ENCODE measurements at places on chromosomes 5 and 9.

GRCh38 chr5:83551821-83552220, 80.3 kb downstream of the VCAN start:
- DNase-seq: no peak

DNA sequence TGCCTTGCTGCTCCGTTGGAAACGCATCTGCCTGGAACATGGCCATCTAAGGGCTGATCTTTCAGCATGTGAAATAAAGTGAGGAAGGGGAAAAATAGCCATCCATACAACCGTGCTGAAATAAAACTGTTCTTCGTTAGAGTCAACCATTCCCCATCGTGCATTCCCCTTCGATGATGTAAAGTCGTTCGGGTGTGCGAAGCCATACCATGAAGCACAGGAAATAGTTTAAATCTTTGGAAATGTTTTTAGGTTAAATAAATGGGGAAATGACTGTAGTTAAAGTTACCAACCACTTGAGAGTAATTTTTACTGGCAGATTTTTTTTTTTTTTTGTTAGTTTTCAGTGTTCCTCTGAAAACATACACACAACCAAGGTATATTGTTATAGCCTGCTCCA, 302.5 kb downstream of the SH3GL2 start:
- no peak for DNase-seq

DNA sequence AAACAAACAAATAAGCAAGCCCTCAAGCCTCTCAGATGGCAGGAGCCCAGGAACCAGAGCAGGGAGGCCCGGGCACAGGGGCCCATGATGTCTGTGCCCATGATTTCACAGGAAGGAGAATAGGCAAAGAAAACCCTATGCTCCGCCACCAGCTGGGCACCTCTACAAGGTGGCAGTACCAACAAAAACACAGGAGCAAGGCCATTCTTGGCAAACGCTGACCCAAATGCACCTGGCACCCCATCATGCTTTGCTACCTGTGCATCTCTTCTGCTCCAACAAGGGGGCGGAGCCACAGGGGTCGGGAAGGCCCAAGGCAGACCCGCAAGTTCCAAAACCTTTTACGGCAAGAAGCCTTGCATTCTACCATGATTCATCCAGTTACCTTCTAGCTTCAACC, 3.1 kb downstream of the BRD3 start:
- DNase-seq: no peak

DNA sequence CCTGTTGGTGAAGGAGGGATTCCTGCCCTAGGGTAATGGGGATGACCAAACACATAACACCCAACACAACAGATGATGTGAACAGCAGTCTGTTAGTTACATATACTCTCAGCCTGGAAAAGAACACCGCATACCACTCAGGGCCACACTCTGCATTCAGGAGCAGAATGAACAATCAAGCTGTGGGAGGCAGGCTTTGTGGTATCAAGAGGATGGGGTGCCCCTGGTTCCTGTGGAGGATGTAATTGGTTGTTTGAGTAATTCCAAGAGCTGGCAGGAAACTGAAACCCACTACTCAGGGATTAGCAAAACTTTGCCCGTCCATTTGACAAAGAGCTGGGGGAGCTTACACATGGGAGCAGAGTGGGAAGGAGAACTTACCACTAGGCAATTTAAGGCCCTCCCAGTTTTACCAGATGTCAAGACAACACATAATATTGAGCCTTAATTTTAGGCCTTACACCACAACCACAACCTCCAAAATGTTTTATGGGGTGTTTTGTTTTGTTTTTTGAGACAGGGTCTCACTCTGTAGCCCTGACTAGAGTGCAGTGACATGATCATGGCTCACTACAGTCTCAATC, 15.6 kb upstream of the PRKAA1 start:
- no peak for DNase-seq

DNA sequence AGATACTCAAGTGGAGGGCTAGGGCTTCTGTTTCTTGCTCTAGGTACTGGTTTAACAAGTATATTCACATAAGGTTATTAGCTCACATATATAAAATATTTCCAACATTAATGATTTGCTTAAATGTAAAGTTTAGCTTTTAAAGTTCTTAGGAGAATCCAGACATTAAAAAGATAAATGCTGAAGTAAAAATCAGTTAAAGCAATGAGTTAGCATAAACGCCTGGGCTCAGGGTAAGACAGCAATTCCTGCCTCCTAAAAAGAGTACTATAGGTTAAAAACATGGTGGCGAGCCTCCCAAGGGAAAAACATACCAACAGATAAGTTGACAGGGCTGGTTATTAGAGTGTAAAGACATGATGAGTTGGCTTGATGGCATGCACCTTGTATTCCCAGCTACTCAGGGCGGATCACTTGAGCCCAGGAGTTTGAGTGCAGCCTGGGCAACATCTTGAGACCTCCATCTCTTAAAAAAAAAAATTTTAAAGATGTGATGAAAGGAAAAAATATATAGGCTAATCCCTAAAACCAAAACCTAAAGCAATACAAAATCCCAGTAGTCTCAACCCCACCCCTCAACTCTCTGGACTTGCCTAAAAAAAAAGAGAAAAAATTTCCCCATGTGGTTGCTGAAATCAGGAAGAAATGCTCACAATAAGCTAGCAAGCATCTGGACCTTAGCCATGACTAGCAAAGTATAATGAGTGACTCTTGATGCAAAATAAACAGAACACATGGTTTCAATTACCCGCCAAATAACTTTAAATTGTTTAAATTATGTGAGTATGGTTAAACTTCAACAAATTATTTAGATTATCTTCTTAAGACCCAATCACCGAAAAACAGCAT, 3.6 kb downstream of the GOLPH3 start:
- DNase-seq: no peak

DNA sequence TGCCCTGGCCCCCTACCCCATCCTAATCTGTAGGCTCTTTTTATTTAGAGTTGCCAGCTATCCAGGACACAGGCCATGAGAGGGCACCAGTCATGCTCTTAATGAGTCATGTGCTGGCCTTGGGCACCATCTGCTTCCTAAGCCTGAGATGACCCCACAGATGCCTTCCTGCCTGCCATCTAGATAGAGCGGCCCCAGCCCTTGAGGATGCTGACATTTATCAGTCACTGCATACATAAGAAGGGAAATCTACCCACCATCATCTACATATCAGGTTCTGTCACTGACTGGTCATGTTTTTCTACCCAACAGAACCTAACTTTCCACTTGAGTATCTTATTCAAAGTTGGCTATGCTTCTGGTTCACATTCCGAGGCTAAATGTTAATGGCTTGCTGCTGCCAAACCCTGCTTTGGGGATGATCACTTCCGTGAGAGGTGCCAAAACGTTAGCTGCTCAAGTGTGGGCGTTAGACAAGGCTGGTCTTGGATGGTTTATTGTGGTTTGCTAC, 49.9 kb upstream of the TTC23L start:
- no peak for DNase-seq

GRCh38 chr9:105475302-105475701, 27.5 kb downstream of the FSD1L start:
- no peak for DNase-seq

GRCh38 chr5:56350597-56351170, 117.6 kb upstream of the ANKRD55 start:
- DNase-seq: no peak

GRCh38 chr9:37430841-37431597, 8.5 kb downstream of the GRHPR start:
- no peak for DNase-seq

- no peak for DNase-seq
Observed at GRCh38 chr9:130268521-130269211, 3.1 kb downstream of the HMCN2 start.

GRCh38 chr5:147752033-147752432, 30.5 kb downstream of the JAKMIP2 start:
- DNase-seq: no peak

GRCh38 chr9:126875756-126876510, 15.5 kb downstream of the ZBTB34 start:
- DNase-seq: no peak

DNA sequence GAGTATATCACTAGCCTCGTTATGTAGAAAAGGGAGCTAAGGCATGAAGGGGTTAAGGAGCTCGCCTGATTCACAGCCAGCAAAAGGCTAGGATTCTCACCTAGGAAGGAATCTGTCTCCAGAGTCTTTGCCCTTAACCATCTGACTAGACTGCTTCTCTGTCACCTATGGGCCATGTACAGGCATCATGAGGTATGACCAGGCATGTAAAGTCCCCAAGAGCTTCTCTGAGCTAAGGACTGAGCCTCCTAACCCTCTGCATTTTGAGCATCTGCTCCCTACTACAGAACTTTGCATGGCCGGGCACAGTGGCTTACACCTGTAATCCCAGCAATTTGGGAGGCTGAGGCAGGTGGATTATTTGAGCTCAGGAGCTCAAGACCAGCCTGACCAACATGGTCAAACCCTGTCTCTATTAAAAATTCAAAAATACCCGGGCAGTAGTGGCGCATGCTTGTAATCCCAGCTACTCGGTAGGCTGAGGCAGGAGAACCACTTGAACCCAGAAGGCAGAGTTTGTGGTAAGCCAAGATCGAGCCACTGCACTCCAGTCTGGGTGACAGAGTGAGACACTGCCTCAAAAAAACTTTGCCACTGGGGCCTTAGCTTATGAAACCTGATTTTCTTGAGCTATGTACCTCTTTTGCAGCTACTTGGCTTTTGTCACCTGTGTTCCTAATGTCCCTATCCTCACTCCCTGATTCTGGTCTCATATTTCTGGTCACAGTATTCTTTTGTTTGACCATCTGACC, 33.2 kb upstream of the IL7R start:
- no peak for DNase-seq

- DNase-seq: no peak
Observed at GRCh38 chr5:138138949-138139780, at the start of gene NME5. Gene NME5 (minus strand): TSS chr5:138139428. CDS start chr5:138138780, 648 bp downstream.

- no peak for DNase-seq
Observed at GRCh38 chr5:172255444-172255843, 28.1 kb downstream of the UBTD2 start.

- DNase-seq: no peak
Observed at GRCh38 chr9:122075135-122076030, 17.7 kb downstream of the TTLL11 start.

DNA sequence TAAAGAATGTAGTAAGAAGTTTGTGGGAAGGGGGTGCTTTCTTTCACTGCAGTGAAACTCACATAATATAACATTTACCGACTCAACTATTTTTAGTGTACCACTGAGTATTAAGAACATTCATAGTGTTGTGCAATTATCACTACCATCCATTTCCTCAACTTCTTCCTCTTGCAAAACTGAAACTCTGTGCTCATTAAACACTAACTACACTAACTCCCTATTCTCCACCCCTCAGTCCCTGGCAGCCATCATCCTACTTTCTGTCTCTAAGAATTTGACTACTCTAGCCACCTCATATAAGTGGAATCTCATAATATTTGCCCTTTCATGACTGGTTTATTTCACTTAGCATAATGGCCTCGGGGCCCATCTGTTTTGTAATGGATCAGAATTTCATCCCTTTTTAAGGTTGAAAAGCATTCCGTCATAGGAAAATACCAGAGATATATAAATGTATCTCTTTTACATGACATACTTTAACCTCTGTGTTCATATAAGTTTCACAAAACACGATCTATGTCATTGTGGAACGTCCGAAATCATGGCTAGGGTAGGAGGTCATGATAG, 56.3 kb upstream of the DIRAS2 start:
- DNase-seq: no peak

- DNase-seq: no peak
Observed at GRCh38 chr9:17739022-17739421, 160.2 kb downstream of the SH3GL2 start.

- DNase-seq: no peak
Observed at GRCh38 chr9:113602126-113603047, 138.9 kb downstream of the RGS3 start.

DNA sequence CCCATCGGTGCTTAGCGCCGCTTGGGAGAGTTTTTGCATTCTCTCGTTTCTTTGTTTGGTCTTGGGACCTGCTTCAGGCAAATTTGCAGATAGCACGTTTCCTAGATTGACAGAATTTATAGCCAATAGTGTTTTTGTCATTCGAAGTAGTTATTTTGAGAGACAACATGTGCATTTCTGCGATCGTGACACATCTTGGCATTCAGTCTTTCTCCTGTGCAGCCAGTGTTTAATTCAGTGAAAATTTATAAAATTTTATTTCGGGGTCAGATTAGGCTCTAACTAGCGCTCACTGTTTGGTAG, 830 bp downstream of the PRRC1 start:
- no peak for DNase-seq

DNA sequence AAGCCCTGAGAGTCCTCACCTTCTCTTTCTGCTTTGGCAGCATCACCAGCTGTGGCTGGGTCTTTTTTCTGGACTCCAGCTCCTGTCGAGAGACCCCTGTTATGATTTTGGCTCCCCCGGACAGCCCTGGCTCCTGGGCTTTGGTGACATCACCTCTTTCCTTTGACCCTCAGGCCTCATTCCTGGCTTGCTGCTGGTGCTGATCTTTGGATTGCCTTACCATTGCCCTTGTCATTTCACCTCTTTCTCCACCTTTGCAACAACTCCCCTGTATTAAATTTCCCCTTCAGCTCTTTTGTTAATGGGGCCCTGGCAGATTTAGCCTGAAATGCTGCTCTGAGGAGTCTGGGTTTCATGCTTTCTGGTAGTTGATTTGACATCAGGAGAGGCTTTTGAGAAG, 322.8 kb downstream of the ZSWIM6 start:
- no peak for DNase-seq

DNA sequence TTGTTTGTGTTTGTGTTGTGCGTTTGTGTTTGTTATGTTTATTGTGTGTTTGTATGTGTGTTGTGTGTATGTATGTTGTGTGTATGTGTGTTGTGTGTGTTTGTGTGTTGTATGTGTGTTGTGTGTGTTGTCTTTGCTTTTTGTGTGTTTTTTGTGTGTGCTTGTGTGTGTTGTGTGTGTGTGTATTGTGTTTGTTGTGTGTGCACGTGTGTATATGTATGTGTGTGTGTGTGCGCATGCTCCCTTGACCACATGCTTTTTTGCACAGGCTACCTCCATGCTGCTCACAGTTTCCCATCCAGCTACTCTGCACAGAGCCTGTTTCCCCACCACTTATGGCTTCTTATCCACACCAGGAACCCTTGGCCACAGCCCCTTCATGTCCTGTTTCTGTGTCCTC, 720.0 kb upstream of the ADAMTS16 start:
- DNase-seq: no peak

- DNase-seq: no peak
Observed at GRCh38 chr5:108467563-108467962, 85.7 kb upstream of the FBXL17 start.

DNA sequence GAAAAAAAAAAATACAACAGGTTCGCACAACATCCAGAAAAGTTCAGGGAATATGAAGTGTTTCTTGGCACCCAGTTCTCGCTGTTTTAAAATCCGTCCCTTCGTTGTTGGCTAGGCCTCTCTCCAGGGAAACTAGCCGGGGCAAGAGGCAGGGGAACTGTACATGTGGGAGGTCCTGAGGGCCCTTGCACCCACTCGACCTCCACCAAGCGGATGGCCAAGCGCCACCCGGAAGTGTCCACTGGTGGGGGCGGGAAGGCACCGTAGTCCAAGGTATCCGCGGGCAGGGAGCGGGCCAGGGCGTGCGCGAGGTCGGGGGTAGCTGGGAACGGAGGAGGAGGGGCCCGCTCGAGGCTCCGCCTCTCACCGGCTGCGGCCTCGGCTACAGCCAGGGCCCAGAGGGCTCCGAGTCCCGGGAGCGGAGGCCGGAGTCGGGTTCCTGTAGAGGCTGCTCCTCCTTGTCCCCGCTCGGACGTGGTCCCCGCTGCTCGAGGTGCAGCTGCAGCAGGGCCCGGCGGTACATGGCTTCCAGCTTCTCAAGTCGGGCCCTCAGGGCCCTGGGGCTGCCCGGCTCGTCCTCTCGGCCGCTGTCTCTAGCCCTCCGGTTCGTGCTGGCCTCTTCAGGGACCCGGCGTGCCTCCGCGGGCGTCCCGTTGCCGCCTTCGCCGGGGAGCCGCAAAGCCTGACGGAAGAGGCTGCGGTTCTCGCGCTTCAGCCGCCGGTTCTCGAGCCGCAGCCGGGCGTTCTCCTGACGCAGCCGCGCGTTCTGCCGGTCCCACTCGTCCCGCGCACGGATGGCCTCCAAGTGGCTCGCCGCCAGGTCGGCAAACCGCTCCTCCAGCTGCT, 720 bp downstream of the TUSC1 start:
- no peak for DNase-seq

Data from activated CD8-positive, alpha-beta memory T cell treated with anti-CD3 and anti-CD28 coated beads for 1 hour (primary cell).